Caco-2 (cell line): ENCODE measurements at places on chromosomes 13 and 19. TPM values are rescaled to one million over a fixed set of nuclear protein-coding genes. Genes with fewer than 3 reads are reported as not detected.

DNA sequence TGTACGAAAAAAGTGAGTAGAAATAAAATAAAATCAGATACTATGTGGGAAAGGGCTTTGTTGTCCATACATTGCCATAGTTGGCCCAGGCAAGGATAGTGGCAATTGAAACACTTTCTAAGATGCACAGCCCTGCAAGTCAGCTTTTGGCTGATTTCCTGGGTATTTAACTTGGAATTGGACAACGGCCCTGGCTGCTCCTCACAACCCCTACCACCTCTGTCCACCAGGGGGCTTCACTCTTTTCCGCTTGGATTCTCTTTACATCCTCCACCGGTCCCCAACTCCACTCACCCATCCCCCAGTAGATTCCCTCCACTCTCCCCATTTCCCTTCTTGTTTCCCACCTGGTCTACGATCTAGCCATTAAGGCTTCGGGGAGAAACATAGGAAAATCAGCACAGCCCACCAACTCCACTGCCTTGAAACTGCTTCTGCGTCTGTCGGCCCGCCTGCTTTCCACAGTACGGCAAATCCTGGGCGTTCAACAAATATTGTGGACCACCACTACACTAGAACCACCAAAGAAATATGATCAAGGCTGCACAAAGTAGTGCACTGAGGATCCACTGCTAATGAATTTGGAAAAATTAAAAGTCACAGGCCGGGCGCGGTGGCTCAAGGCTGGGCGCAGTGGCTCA, 48.6 kb upstream of the GTF3A start:
- H3K27me3 ChIP-seq = no peaks in the 10 kb centered on the region
- H3K27ac ChIP-seq = no peak overlapping the region
- no peaks in the 10 kb centered on the region for H3K36me3 ChIP-seq
- peaks cover 10% of the 10 kb centered on the region; the same call in 1 of the 2 replicates for H3K4me1 ChIP-seq
- H3K4me3 ChIP-seq = no peak overlapping the region

The FPR2 gene
- not detected in 2 replicates for total RNA-seq

The FRY gene
- 91.3 and 118 TPM in 2 replicates for total RNA-seq

- no peaks in the 10 kb centered on the region for H3K36me3 ChIP-seq
- H3K4me3 ChIP-seq = no peak overlapping the region
- no peaks in the 10 kb centered on the region for H3K27me3 ChIP-seq
- no peak overlapping the region for H3K27ac ChIP-seq
- DNase-seq = peak; percentile 72
Observed at GRCh38 chr19:1690699-1691307, 38.4 kb upstream of the TCF3 start.

- H3K4me3 ChIP-seq = no peak overlapping the region
- peaks cover 3% of the 10 kb centered on the region; the same call in 1 of the 2 replicates for H3K36me3 ChIP-seq
- no peaks in the 10 kb centered on the region for H3K27me3 ChIP-seq
- DNase-seq = no peak
- peak overlapping the region; percentile 33 for H3K27ac ChIP-seq
- peaks cover 49% of the 10 kb centered on the region for H3K4me1 ChIP-seq
Observed at GRCh38 chr19:10285393-10285792, 1.4 kb upstream of the ICAM4 start.

- peaks cover 2% of the 10 kb centered on the region; the same call in 1 of the 2 replicates for H3K27me3 ChIP-seq
- no peak overlapping the region for H3K4me3 ChIP-seq
- H3K36me3 ChIP-seq = no peaks in the 10 kb centered on the region; the same call in none of the 2 replicates
- peaks cover 21% of the 10 kb centered on the region for H3K4me1 ChIP-seq
Observed at GRCh38 chr19:55454787-55455243, 6.6 kb downstream of the ISOC2 start.

- no peak overlapping the region for H3K4me3 ChIP-seq
- H3K36me3 ChIP-seq = no peaks in the 10 kb centered on the region
- H3K4me1 ChIP-seq = peaks cover 28% of the 10 kb centered on the region
- H3K27me3 ChIP-seq = no peaks in the 10 kb centered on the region
Observed at GRCh38 chr19:27971869-27972268, 1241.1 kb downstream of the UQCRFS1 start.

GRCh38 chr19:17767559-17767958, 16.3 kb downstream of the FCHO1 start:
- no peaks in the 10 kb centered on the region for H3K36me3 ChIP-seq
- no peak for DNase-seq
- no peaks in the 10 kb centered on the region for H3K4me1 ChIP-seq
- no peak overlapping the region for H3K4me3 ChIP-seq
- no peaks in the 10 kb centered on the region for H3K27me3 ChIP-seq
- H3K27ac ChIP-seq = no peak overlapping the region

DNA sequence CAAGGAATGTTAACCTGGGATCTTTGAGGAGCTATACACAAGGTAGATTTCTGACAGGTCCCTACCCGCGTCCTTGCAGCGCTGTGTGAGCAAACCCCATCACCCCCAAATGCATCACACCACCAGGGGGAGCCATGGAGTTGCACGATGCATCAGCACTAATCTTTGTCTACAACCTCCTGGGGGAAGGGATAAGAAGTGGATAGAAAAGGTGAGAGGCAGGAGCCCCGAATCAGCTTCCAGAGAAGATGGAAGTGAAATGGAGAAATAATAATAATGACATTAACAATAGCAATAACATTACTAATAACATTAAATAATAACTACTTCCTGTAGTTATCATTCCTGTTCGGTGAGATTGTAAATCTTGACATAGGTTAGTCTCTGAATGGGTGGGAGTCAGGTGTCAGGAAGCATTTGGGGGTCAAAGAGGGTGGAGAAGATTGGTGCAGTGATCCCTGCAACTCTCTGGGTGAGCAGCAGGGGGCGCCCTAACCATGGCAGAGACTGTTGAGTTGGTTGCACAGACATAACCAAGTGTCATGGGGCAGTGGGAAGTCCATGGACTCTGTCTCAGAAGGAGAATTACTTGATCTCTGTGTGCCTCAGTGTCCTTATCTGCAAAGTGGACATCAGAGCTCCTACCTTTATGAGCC, 16.5 kb downstream of the SIGLEC7 start:
- no peaks in the 10 kb centered on the region for H3K27me3 ChIP-seq
- H3K4me3 ChIP-seq = no peak overlapping the region

The ADGRE2 gene
- 0.23 and 0.26 TPM in 2 replicates for total RNA-seq

DNA sequence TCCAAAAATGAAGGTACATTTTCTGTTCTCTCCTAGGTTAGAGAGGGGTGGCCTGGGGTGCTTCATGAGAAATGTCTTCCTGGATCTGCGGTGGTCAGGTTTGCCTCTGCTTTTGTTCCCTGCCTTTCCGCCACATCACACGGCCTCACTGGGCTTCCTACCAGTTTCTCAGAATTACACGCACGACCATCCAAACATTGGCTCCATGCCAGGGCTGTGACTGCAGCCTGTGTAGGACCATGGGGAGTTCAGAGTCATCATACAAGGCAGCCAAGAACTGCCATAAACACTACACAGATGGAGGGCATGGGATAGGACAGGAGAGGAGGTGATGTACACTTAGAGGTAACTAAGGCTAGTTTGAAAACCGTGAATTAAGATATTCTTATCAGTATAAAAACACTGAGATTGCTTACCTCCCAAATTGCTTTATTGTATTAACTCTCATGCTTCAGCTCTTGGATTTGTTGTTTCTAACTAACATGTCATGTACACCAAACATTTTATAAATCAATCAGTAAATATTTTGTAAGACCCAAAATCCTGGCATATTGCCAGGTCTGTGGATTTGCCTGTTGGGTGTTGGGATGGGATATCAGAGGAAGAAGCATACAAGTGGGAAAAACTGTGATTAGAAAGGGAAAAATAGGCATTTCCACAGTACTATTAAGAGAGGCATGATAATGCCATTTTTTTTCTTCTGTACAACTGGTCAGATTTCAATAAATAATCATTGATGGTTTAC, 45.2 kb downstream of the CDADC1 start:
- H3K27me3 ChIP-seq = no peaks in the 10 kb centered on the region
- DNase-seq = no peak
- no peak overlapping the region for H3K4me3 ChIP-seq
- H3K27ac ChIP-seq = no peak overlapping the region
- H3K36me3 ChIP-seq = no peaks in the 10 kb centered on the region

The PSPN gene
- 2.9 and 3.4 TPM in 2 replicates for total RNA-seq

The TMEM238 gene
- 18.1 and 22.7 TPM in 2 replicates for total RNA-seq

GRCh38 chr19:5128936-5129389, 160.1 kb downstream of the KDM4B start:
- no peak for DNase-seq
- H3K27me3 ChIP-seq = no peaks in the 10 kb centered on the region
- H3K36me3 ChIP-seq = no peaks in the 10 kb centered on the region
- H3K4me1 ChIP-seq = peaks cover 11% of the 10 kb centered on the region

GRCh38 chr19:54180691-54181091, 7.7 kb upstream of the TMC4 start:
- peaks cover 2% of the 10 kb centered on the region; the same call in 1 of the 2 replicates for H3K36me3 ChIP-seq
- H3K4me3 ChIP-seq = no peak overlapping the region
- no peaks in the 10 kb centered on the region for H3K4me1 ChIP-seq
- no peaks in the 10 kb centered on the region for H3K27me3 ChIP-seq
- no peak overlapping the region for H3K27ac ChIP-seq

The ZNF471 gene
- not detected in 2 replicates for total RNA-seq

The CYP2F1 gene
- total RNA-seq = not detected in 2 replicates

DNA sequence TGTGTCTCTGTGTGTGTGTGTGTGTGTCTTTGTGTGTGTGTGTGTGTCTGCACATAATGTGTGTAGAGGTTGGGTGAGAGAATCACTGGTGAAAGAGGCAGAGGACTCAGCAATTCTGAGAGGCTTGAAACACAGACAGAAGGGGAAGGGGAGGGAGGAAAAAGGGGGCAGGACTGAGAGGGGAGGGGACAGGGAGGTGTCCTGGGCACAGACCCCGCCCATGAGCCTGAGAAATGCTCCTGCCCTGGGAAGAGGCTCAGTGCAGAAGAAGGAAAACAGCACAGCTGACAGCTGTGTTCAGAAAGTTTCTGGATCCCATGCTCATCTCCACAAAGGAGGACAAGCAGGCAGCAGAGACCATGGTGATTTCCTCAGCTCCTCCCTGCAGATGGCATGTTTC, 59.1 kb upstream of the CEACAM8 start:
- no peaks in the 10 kb centered on the region for H3K27me3 ChIP-seq
- no peak overlapping the region for H3K4me3 ChIP-seq
- no peak for DNase-seq
- H3K4me1 ChIP-seq = no peaks in the 10 kb centered on the region

- no peaks in the 10 kb centered on the region for H3K27me3 ChIP-seq
- H3K27ac ChIP-seq = no peak overlapping the region
- H3K4me3 ChIP-seq = no peak overlapping the region
- H3K4me1 ChIP-seq = no peaks in the 10 kb centered on the region
- no peaks in the 10 kb centered on the region for H3K36me3 ChIP-seq
Observed at GRCh38 chr19:900043-900301, 6.7 kb downstream of the RNU6-9 start.

The COX6B2 gene
- total RNA-seq = 0.27 and 0.35 TPM in 2 replicates

The EXOC3L2 gene
- not detected in 2 replicates for total RNA-seq

DNA sequence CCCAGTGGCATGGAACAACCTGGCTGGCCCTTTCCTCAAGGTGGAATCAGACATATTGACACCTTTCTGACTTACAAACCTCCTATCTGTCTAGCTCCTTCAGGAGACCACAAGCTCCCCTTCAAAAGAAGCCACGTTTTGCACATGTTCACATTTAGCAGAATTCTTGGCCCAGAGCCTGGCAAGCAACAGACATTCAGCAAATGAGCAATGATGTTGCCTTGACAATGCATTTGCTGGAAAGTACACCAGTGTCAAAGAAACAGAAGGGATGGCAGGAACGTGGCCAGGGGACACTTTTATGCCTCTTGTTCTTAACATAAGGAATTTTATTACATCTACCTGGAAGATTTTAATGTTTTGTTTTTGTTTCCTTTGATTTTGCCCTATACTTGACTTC, 85.5 kb upstream of the FGF14 start:
- H3K4me1 ChIP-seq = no peaks in the 10 kb centered on the region
- no peak overlapping the region for H3K27ac ChIP-seq
- no peak overlapping the region for H3K4me3 ChIP-seq
- H3K36me3 ChIP-seq = no peaks in the 10 kb centered on the region

- H3K4me3 ChIP-seq = no peak overlapping the region
- H3K4me1 ChIP-seq = peaks cover 69% of the 10 kb centered on the region
- peak; percentile 66 for DNase-seq
Observed at GRCh38 chr19:37936166-37936565, 29.2 kb downstream of the SIPA1L3 start.

GRCh38 chr13:110617321-110618072, 2.2 kb downstream of the NAXD start:
- DNase-seq = no peak
- H3K27ac ChIP-seq = no peak overlapping the region
- peaks cover 27% of the 10 kb centered on the region for H3K4me1 ChIP-seq
- no peaks in the 10 kb centered on the region for H3K27me3 ChIP-seq
- H3K36me3 ChIP-seq = no peaks in the 10 kb centered on the region; the same call in 1 of the 2 replicates
- peak overlapping the region; percentile 96; the same call in 1 of the 2 replicates for H3K4me3 ChIP-seq

The IQCN gene
- 1.5 and 2.1 TPM in 2 replicates for total RNA-seq

The SLC46A3 gene
- 2.0 and 2.3 TPM in 2 replicates for total RNA-seq

The KLC3 gene
- total RNA-seq = 7.1 and 10.2 TPM in 2 replicates

GRCh38 chr19:19447536-19448237, 42.2 kb downstream of the GATAD2A start:
- no peak overlapping the region for H3K27ac ChIP-seq
- no peak for DNase-seq
- no peaks in the 10 kb centered on the region for H3K27me3 ChIP-seq
- H3K36me3 ChIP-seq = no peaks in the 10 kb centered on the region
- no peak overlapping the region for H3K4me3 ChIP-seq
- H3K4me1 ChIP-seq = no peaks in the 10 kb centered on the region

DNA sequence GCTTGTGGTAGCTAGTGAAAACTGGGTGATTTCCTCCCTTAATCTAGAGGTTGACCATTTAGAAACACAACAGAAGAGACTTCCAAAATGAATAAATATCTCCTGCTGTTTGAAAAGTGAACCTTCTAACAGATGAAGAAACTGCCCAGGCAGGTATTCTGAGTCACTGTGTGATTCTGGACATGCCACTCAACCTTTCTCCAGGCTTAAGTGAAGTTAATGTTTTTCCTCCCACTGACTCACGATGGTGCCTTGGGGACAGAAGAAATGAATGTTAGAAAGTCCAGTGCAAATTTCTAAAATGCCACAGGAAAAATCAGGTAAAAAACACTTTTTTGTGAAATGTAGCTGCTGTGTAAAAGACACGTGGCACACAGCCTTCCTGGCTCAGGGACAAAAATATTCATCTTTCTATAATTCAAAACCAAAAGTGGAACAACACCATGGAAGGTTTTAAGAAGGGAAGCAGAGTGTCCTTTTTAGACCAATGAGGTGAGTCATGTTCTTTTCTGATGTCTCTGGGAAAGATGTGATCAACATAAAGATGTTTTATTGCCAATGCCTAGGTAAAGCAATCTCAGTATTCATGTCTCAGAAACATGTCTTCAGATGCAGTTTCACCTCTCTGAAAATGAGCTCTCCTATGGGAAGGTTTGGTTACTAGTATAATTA, 9.1 kb downstream of the UBE2L5 start:
- DNase-seq = peak; percentile 33
- no peak overlapping the region for H3K4me3 ChIP-seq
- no peak overlapping the region for H3K27ac ChIP-seq

- H3K27ac ChIP-seq = no peak overlapping the region
- no peaks in the 10 kb centered on the region for H3K36me3 ChIP-seq
- H3K4me1 ChIP-seq = no peaks in the 10 kb centered on the region
- no peak overlapping the region for H3K4me3 ChIP-seq
- no peaks in the 10 kb centered on the region for H3K27me3 ChIP-seq
- no peak for DNase-seq
Observed at GRCh38 chr19:32166238-32166637, 179.2 kb upstream of the ZNF507 start.

- H3K36me3 ChIP-seq = no peaks in the 10 kb centered on the region
- H3K4me3 ChIP-seq = no peak overlapping the region
- no peaks in the 10 kb centered on the region for H3K27me3 ChIP-seq
- no peak overlapping the region for H3K27ac ChIP-seq
- H3K4me1 ChIP-seq = no peaks in the 10 kb centered on the region
Observed at GRCh38 chr19:39599116-39599515, 3.2 kb upstream of the LGALS13 start.
